IMR-90 (cell line): ENCODE measurements at places on chromosomes 16 and 17. TPM values are rescaled to one million over a fixed set of nuclear protein-coding genes. Genes with fewer than 3 reads are reported as not detected.

- no peak for DNase-seq
Measured at GRCh38 chr17:76200354-76200753, 39.9 kb downstream of the RNF157 start.

DNA sequence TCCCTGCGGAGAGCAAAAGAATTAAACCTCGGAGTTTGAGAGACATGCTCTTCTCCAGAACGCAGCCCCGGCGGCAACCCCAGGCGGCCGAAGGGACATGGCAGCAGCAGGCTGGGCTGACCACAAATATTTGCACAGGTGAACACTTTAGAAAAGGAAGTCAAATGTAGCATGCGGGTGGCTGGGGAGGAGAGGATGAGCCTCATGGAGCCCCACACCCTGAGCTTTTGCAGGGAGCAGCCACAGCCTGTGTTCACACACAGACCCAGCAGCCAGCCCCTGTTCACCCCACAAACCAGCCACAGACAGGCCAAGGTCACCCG is 17.8 kb downstream of the HS3ST6 start:
- DNase-seq, result no peak

The KRTAP2-1 gene
- total RNA-seq, result not detected in 2 replicates

GRCh38 chr16:4803401-4803844 is 990 bp upstream of the ROGDI start:
- DNase-seq, result no peak

The TBC1D3E gene
- not detected in 2 replicates for total RNA-seq

DNA sequence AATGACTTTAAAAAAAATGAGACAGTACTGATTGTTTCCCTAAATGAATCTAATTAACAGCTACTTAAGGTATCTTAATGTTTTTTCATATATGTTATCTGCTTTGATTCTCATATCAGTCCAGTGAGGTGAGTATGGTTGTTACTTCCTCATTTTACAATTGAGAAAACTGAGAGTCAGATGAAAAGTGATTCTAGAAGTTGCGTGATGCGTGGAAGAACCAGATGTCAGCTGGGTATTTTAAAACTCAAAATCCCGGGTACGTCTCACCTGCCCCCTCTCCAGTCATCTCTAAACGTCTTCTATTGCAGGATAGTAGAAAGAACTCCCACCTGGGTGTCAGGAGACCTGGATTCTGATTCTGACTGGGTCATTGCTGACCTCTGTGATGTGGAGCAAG is 89.2 kb downstream of the MAP2K6 start:
- DNase-seq, result no peak

The KIF2B gene
- total RNA-seq, result not detected in 2 replicates

DNA sequence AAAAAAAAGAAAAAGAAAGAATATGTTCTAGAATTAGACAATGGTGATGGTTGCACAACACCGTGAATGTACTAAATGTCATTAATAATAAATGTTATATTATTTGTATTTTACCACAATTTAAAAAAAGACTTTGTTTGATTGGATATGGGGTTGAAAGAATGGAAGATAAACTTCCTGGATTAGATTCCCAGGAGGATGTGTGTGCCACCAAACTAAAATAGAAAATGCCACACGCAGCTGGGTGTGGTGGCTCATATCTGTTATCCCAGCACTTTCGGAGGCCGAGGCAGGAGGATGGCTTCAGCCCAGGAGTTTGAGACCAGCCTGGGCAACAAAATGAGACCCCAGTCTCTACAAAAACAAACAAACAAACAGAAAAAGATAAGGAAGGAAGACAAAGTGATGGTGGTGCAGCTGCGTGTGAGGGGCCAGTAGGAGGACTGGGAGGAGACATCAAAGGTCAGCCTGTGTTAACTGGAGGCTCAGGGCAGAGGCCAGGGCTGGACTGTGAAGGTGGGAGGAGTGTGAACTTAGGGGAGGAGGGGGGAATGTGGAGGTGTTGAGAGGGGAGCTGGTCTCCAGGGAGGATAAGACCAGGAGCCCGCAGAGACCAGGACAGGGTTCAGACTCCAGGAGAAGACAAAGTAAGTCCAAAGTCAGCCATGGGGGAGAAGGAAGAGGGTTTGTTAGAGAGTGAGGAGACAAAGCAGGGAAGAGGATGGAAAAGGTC is 4.1 kb downstream of the PECAM1 start:
- DNase-seq, result no peak

GRCh38 chr17:27545562-27546229 is 85.3 kb upstream of the LGALS9 start:
- DNase-seq, result peak; percentile 51

The NLRP1 gene
- total RNA-seq, result 134 and 172 TPM in 2 replicates

The CACNG5 gene
- not detected in 2 replicates for total RNA-seq

DNA sequence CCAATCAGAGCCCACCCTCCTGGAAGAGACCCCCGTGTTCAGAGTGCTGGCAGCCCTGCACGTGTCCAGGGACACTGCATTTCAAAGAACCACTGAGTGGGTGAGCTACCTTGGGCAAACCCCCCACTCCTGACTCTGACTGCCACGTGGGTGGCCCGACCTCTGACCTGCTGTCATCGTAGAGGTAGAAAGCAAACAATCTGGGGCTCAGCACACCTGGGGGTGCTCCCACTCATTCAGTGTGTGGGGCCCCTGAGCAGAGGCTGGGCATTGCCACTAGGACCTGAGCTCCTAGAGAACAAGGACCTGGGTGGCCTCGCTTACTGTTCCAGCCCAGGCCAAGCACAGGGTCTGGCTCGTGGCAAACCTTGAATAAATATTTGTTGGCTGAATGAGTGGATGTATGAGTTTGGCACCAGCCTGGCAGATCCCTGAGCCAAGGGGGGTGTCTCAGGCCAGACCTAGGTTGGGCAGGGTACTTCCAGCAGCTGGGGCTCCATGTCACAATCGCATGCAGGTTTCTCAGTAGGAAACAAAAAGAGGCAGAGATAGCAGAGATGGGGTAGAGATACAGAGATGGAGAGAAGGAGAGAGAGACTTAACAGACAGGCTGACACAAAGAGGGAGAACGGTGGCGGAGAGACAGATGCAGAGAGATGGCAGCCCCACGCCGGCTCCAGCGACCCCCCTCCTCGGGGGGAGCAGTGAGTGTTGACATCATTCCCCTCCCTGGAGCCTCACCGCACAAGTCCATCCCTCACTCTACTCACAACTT is 5.4 kb upstream of the DRC7 start:
- no peak for DNase-seq

DNA sequence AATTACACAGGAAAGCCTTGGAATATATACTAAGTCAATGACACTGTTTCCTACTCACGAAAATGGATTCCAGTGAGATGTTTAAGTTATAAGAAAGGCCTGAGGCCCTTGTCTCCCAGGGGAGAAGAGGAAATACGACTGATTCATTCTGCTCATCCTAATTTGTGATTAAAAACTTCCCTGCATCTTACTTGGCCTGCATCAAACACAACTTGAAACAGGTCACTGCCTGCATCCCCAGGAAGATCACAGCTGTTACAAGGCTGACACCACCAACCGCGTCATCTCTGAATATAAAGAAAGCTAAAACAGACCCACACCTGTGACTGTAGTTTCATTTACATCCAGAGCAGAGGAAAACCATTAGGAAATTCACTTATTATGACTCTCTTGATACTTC is 121.9 kb downstream of the DNAH3 start:
- no peak for DNase-seq

- no peak for DNase-seq
Measured at GRCh38 chr17:74520016-74520434, 11.2 kb downstream of the CD300LB start.
